ENCODE measurements at places on chromosomes 12 and 14.

- no peak for DNase-seq
These were observed 63.2 kb downstream of the ZNF664 start for GRCh38 chr12:124036171-124036598.

- DNase-seq: no peak
These were observed 27.5 kb downstream of the AMN start for GRCh38 chr14:102949801-102950451.

DNA sequence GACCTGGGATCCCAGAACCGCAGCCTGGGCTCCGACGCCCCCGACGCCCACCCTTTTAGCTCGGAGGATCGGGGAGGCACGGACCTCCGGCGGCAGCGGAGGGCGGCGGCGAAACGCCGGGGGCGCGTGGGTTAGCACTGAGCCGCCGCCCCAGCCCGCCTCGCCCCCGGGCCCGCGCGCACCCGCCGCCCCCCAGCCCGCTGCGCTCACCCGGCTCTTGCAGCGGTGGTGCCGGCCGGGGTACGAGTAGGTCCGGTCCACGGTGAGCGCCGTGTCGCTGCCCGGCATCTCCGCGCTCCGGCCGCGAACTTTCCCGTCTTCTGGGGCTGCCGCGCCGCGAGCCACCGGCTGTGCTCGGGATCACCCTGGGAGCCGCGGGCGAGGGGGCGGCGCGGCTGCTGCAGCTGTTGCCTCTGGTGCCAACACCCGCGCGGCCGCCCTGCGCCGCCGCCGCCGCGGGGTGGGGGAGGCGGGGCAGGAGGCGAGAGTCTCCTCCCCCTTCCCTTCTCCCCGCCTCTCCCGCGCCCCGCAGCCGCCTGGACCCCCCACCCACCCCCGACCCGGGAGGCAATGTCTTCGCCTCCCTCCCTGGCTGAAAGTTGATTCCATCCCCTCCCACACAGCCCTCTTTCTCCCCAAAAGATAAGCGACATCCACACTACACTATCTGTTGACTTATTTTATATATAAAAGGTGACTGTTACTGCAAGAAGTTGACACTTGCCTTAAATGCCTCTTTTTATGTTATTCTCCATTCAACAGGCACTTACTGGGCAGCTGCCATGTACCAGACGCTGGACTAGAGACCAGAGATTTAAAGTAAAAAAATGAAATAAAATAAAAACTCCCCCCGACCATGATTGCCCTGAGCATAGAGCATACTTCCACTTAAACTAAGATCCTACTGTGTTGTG lies at the start of gene TMCC3:
Gene TMCC3 (minus strand): TSS at position 415 of the 914 bp plus-strand sequence. CDS start 127 bp downstream, at position 288.
- no peak for DNase-seq

- no peak for DNase-seq
These were observed 33.4 kb upstream of the BHLHE41 start for GRCh38 chr12:26158078-26158764.

GRCh38 chr14:103360548-103360947 lies 24.7 kb upstream of the MARK3 start:
- DNase-seq: no peak

GRCh38 chr12:52587563-52587962 lies 13.7 kb downstream of the KRT72 start:
- DNase-seq: no peak

- DNase-seq: no peak
These were observed 39.2 kb downstream of the ACADS start for GRCh38 chr12:120764816-120765215.

GRCh38 chr14:72986214-72986613 lies 40.7 kb downstream of the ZFYVE1 start:
- DNase-seq: no peak

DNA sequence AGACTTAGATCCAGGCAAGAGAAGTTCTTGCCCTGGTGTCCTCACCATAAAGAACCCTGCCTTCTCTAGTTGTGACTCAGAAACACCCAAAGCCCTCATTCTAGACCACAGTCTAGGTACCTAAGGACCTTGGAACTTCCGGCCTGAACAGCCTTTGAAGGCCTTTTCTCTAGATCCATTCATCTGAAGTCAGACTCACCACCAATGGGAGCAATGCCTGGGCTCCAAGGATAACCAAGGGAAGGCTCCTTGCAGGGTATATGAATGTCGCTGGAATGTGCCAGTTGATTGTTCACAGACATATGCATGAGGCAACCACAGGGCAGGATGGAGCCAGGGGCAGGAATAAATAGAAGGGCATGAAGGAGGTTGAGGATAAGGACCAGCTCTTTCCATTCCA lies 86.3 kb downstream of the PLCZ1 start:
- no peak for DNase-seq

GRCh38 chr12:110249716-110250225 lies 31.3 kb upstream of the ATP2A2 start:
- DNase-seq: no peak

DNA sequence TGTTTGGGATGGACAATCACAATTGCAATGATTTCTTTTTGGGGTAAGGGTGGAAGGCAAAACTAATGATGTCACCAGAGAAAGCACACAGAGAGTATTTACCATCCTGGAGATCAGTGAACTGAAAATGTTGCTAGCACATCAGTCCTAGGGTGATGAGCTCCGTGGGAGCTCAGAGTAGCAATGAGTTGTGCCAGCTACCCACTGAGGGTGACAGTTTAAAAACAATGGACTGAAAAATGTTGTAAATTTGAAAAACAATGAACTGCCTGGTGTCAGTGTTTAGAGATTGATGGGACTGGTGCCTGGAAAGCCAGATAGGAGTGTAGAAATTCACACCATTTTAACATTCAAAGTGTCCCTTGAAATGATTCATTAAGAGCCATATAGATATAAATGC lies 198.5 kb downstream of the ATP23 start:
- DNase-seq: no peak

GRCh38 chr12:57106021-57106708 lies 5.0 kb downstream of the STAT6 start:
- DNase-seq: no peak

GRCh38 chr12:54926246-54926645 lies 58.3 kb downstream of the TESPA1 start:
- no peak for DNase-seq

GRCh38 chr12:41605545-41606305 lies 417.6 kb downstream of the PDZRN4 start:
- DNase-seq: no peak

- no peak for DNase-seq
These were observed 705.1 kb downstream of the MED13L start for GRCh38 chr12:115572440-115572839.

GRCh38 chr12:105522166-105522825 lies 191.8 kb downstream of the C12orf75 start:
- no peak for DNase-seq

DNA sequence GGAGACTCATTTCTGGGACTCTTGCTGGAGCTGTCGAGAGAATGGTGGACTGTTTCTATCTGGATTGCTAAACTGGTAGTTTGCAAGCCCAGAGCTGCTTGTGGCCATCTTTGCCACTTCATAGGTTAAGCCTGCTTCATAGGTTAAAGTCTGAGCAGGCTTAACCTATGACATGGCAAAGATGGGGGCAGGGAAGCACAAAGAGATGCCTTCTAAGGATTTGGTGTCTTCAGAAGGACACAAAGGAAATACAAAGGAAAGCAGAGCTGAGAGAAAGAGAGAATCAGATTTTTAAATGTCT lies 78.4 kb upstream of the MAX start:
- no peak for DNase-seq

GRCh38 chr14:64772397-64772950 lies 68.2 kb downstream of the PLEKHG3 start:
- no peak for DNase-seq

DNA sequence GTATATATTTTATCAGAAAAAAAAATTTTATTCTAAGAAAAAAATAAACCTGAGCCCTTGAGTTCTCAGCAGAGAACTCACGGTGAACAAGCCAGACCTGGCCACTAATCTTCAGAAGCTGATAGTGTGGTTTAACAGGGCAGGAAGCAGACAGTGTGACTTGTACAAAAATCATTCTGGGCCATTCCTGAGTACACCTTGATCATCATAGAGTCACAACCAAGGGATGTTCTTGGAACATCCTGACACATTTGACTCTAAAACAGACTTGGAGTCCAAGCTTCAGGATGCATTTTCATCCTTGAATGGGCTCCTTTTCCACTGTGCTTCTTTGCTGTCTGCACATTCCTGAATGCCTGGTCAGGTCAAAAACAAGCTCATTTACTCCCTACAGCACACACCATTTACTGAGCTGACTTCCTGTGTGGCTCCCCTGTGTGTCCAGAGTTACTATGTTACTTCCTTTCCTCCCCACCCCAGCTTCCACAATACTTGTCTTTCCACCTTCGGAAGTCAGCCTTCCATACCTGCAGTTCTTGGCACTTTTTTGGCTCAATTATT lies 112.0 kb downstream of the ANO6 start:
- no peak for DNase-seq

GRCh38 chr12:52865090-52865944 lies 16.5 kb upstream of the KRT78 start:
- peak; percentile 82 for DNase-seq

GRCh38 chr12:31216479-31216878 lies 109.5 kb downstream of the SINHCAF start:
- DNase-seq: no peak

GRCh38 chr12:27965411-27965810 lies 7.1 kb downstream of the PTHLH start:
- no peak for DNase-seq

- no peak for DNase-seq
These were observed 56.5 kb downstream of the TECPR2 start for GRCh38 chr14:102419276-102419675.

DNA sequence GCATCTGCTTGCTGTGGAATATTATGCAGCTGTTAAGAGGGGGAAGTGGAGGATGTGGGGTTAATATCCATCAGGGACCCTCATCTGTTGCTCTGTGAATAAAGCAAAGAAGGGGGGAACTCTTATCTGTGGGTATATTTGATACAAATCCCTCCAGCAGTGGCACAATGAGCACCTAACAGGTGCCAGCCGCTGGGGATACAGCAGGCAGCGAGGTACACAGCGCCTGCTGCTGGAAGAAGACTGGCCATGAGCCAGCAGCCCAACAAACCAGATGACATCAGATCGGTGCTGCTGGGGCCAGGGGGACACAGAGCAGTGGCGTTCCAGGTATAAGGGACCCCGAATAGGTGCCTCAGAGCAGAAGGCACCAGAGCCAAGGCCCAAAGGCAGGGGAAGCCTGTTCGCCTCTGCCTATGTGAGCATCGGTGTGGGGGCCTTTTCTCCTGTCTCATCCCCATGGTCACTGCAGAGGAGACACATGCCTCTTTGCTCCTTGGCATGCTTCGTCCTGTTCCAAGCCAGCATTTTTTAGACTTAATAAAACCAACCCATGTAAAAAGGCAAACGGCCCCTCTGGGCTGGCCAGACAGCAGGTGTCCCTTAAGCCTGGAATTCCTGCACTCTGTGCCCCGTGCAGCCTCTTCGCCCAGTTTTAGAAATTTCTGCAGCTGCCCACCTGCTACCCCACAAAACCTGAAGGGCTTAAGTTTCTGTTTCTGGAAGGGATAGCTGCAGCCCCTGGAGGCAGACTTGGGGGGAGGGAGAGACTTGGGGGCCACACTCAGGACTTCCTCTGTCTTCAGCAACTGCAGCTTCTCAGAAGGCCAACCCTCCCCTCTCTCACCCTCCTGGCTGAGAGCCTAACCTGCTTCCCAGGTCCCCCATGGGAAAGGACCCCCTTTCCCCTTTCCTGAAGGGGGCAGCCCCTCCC lies 1.6 kb upstream of the CKB start:
- no peak for DNase-seq

GRCh38 chr14:100294963-100295330 lies 11.3 kb downstream of the SLC25A29 start:
- DNase-seq: no peak

DNA sequence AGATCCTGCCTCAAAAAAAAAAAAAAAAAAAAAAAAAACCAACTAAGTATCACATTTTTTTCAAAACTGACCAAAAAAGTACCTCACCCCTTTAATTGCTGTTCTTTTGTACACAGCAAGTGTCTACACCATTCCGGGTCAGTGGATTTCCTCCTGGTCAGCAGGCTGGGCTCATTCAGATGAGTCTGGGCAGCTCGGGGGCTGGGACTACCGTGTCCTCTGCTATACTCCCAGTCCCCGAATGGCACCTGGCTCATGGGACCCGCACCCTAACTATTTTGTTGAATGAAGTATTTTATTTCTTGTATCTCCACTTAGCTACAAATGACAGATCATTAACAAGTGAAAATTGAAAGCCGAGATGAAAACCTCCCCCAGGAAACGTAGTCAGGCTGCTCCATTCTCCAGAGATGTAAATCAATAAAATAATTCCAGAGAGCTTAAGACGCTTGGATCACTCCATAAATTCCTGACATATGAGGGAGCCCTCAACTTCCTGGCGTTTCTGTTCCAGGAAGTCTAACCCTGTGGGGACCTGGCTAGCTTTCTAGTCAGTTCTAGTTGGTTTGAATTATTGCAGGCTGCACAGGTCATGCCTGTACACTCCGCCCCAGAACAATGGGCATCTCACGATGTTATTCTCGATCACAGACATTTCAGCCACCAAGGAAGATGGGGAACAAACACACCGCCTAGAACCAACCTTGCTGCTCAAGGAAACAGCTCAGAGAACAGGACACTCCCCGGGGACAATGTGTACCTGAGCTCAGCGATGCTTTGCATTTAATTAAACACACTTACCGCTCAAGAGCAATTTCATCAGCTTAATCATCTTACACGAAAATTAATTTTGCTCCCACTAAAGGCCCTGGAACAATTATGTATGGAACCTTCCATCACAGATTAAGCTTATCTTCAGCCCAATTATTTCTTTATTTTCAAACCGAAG lies 76.3 kb downstream of the RIMBP2 start:
- DNase-seq: no peak

DNA sequence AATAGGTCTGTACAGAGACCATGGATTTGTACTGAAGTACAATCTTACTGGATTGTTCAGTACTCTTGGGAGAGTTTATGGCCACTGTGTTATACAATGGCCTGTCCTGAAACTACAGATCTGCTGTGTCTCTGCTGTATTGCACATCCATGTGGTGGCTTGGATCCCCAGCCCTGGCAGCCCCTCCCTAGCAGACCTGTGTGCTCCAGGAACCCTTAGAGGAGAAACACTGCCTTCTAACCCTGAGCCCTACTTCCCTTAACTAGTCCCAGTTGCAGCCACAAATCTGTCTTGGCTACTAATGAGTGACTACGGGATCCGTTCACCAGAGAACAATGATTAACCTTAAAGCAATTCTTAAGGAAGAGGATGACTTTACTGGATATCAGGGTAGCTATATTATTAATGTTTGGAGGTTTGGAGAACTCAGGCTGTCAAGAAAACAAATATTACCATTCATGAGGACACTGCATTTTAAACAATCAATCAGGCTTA lies 27.7 kb downstream of the RNF34 start:
- no peak for DNase-seq

GRCh38 chr12:88015825-88016224 lies 13.4 kb downstream of the C12orf50 start:
- no peak for DNase-seq
